Activated CD8-positive, alpha-beta memory T cell treated with anti-CD3 and anti-CD28 coated beads, Interleukin-2, amount 10 ng/mL, durations not matched to agents 7 days and 5 days (primary cell): ENCODE measurements at places on chromosomes 2 and 18. TPM values are rescaled to one million over a fixed set of nuclear protein-coding genes. Genes with fewer than 3 reads are reported as not detected.

DNA sequence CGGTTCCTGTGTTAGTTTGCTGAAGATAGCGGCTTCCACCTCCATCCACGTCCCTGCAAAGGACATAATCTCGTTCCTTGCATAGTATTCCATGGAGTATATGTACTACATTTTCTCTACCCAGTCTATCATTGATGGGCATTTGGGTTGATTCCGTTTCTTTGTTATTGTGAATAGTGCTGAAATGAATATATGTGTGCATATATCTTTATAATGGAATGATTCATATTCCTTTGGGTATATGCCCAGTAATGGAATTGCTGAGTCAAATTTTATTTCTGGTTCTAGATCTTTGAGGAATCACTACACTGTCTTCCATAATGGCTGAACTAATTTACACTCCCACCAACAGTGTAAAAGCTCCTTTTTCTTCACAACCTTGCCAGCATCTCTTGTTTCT lies 255.4 kb upstream of the CDH2 start:
- DNase-seq, result no peak
- H3K27me3 ChIP-seq, result no peaks in the 10 kb centered on the region
- H3K4me3 ChIP-seq, result no peak overlapping the region
- H3K4me1 ChIP-seq, result no peaks in the 10 kb centered on the region

RIF1 gene
- 61.5 TPM for total RNA-seq

DNA sequence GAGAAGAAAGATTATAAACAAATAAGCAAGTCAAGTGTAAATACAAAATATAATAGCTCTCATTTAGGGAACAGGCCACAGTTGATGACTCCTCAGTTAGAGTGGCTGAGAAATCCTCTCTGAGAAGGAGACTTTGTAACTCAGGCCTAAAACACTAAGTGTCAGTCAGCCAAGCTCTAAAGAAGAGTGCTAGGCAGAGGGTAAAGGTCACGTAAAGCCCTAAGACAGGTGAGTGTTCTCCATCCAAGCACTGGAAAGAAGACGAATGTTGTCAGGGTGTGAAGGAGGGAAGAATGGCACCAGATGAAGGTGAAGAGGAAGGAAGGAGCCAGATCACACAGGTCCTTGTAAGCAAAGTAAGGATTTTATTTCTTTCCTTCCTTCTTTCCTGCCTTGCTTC lies 24.3 kb downstream of the ERMN start:
- peaks cover 9% of the 10 kb centered on the region for H3K4me1 ChIP-seq
- H3K36me3 ChIP-seq, result no peaks in the 10 kb centered on the region
- DNase-seq, result no peak
- peaks cover 8% of the 10 kb centered on the region for H3K27me3 ChIP-seq
- H3K27ac ChIP-seq, result no peak overlapping the region
- H3K4me3 ChIP-seq, result no peak overlapping the region

DNA sequence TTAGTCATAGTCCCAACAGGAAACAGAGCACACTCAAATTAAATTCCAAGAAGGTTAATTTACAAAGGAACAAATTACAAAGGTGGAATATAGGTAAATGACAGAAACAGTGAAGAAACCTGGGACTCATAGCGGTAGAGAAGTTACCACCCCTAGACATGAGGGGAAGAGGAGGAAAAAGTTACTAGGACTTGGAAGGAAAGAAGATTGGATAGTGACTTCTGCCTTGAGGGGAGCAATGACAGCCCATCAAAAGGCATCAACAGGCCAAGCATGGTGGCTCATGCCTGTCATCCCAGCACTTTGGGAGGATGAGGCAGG lies 2.4 kb upstream of the PDE11A start:
- peaks cover 12% of the 10 kb centered on the region for H3K4me1 ChIP-seq
- H3K27ac ChIP-seq, result no peak overlapping the region
- H3K4me3 ChIP-seq, result no peak overlapping the region
- H3K36me3 ChIP-seq, result no peaks in the 10 kb centered on the region
- DNase-seq, result no peak

GRCh38 chr2:1677821-1678165 lies 66.5 kb downstream of the PXDN start:
- H3K4me1 ChIP-seq, result no peaks in the 10 kb centered on the region
- no peak overlapping the region for H3K4me3 ChIP-seq
- no peak overlapping the region for H3K27ac ChIP-seq
- DNase-seq, result no peak

GRCh38 chr18:79107886-79108285 lies 38.7 kb downstream of the ATP9B start:
- H3K27me3 ChIP-seq, result no peaks in the 10 kb centered on the region
- H3K36me3 ChIP-seq, result peaks cover 8% of the 10 kb centered on the region
- no peak for DNase-seq
- peaks cover 13% of the 10 kb centered on the region for H3K4me1 ChIP-seq
- no peak overlapping the region for H3K27ac ChIP-seq
- H3K4me3 ChIP-seq, result no peak overlapping the region

DNA sequence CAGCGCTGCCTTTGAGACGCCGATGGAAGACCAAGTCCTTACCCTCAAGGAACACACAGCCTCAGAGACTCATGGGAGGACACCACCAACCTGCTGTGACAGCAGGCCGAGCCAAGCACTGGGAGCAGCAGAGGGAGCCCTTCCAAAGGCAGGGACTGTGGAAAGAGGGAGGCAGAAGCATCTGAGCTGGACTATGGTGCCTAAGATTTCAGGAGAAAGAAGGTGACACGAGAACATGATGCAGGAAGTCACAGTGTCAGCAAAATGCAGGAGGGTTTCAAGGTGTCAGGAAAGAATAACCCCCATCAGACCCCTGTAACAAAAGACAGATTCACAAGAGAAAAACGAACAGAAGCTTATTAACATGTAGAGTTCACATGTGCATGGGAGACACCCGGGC lies 24.2 kb upstream of the COX7A2L start:
- no peaks in the 10 kb centered on the region for H3K4me1 ChIP-seq
- H3K27ac ChIP-seq, result no peak overlapping the region
- DNase-seq, result no peak
- no peaks in the 10 kb centered on the region for H3K36me3 ChIP-seq

GRCh38 chr2:156748221-156748620 lies 312.0 kb downstream of the GPD2 start:
- no peaks in the 10 kb centered on the region for H3K36me3 ChIP-seq
- no peak for DNase-seq
- H3K4me3 ChIP-seq, result no peak overlapping the region
- no peak overlapping the region for H3K27ac ChIP-seq
- no peaks in the 10 kb centered on the region for H3K4me1 ChIP-seq

UGT1A3 gene
- total RNA-seq, result not detected

DNA sequence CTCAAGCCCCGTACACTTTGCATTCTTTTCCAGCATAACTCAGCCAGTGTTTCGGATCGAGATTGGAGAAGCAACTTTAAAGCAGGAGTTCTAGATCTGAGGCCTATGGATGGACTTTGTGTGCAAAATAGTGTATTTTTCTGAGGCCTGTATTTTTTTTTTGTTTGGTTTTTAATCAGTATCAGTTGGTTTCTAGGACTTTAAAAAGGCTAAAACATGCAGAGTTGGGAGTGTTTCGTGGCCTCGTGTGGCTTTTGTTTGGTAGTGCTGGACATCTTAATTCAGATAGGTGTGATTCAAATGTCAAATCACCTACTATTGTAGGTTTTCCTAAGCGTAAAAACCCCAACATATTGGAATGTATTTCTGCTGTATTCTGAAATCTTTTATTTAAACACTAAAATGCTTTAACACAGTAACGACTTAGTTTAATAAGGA lies 282 bp upstream of the PUS10 start:
- H3K27me3 ChIP-seq, result no peaks in the 10 kb centered on the region
- H3K36me3 ChIP-seq, result peaks cover 23% of the 10 kb centered on the region
- H3K27ac ChIP-seq, result peak overlapping the region; percentile 88
- peak overlapping the region; percentile 88 for H3K4me3 ChIP-seq
- H3K4me1 ChIP-seq, result peaks cover 41% of the 10 kb centered on the region

DNA sequence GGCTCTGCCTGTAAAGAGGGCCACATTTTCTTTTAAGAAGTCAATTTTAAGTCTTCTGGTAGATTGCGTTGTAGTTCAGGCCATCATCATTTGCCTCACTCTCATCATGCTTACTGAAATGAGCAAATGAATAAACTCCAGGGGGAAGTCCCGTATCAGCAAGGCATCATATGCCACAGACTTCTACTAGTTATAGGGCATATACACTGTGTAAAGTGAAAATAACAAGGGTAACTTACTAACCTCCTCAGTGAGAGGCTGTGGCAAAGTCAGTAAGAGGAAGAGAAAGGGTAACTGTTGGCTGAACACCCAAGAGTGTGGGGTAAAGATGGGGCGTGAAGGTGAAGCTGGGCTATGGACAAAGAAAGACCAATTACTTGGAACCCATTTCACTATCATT lies 456.2 kb downstream of the SPAG16 start:
- H3K27me3 ChIP-seq, result no peaks in the 10 kb centered on the region
- DNase-seq, result no peak
- H3K27ac ChIP-seq, result no peak overlapping the region
- H3K4me3 ChIP-seq, result no peak overlapping the region

DNA sequence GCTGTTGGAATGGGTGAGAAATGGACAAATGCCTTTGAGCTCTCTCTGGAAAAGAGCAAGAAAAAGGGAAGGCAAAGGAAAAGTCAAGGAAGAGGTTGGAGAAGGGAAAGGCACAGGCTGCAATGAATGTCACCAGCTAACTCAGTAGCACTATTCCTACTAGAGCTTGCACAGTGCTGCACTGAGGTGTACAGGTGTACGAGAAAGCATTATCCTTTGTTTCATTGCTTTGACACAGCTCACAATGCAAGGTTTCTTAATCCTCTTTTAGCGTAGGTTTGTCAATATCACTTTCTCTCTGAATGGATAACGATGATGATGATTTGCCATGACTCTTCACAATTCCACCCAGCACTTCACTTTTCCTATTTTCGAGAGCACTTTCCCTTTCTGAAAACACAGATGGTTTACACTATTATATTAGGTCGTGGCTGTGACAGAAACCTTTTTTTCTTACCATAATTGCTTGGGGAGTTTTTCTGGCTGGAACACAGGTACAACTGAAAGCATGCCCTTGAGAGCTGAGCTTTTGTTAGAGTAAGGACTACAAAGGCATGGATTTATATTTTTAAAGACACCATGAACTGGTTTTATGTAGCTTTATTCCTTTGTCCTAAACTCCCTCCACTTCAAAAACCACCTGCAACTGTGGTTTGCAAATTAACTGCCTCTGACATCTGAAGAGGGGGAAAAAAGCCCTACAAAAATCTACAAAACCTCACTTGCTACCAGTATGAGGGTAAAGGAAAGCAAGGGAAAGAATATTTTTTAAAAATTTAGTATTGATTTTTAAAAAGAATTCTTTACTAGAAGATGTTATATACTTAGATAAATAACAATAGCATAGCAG lies 265.5 kb downstream of the TGIF1 start:
- DNase-seq, result no peak
- H3K27me3 ChIP-seq, result peaks cover 17% of the 10 kb centered on the region
- H3K4me3 ChIP-seq, result no peak overlapping the region
- H3K4me1 ChIP-seq, result peaks cover 3% of the 10 kb centered on the region
- H3K36me3 ChIP-seq, result no peaks in the 10 kb centered on the region

- H3K4me3 ChIP-seq, result no peak overlapping the region
- H3K27me3 ChIP-seq, result no peaks in the 10 kb centered on the region
- H3K27ac ChIP-seq, result no peak overlapping the region
- H3K4me1 ChIP-seq, result peaks cover 3% of the 10 kb centered on the region
- H3K36me3 ChIP-seq, result peaks cover 10% of the 10 kb centered on the region
Observed at GRCh38 chr2:24855022-24855622, 61.9 kb downstream of the CENPO start.

GRCh38 chr2:64493788-64494187 lies 30.3 kb upstream of the AFTPH start:
- H3K4me1 ChIP-seq, result peaks cover 16% of the 10 kb centered on the region
- H3K36me3 ChIP-seq, result no peaks in the 10 kb centered on the region
- H3K4me3 ChIP-seq, result no peak overlapping the region
- DNase-seq, result no peak
- H3K27me3 ChIP-seq, result peaks cover 36% of the 10 kb centered on the region

DNA sequence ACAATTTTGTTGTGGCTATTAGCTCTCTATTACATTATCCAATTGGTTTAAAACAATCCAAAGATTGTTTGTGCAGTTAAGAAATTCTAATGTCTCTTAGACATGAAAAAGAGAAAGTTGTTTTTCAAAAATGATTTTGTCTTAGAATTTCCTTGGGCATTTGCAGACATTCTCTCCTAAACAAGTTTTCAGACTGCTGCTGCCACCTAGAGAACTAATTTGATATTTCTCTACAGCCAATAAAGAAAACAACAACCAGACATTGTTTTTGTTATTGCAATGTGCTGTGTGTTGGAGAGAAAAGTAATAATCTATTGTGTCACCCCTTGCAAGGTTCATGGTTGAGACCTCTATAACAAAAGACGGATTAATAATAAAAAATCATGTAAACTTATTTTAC lies 119.0 kb upstream of the SYT4 start:
- no peaks in the 10 kb centered on the region for H3K36me3 ChIP-seq
- no peak overlapping the region for H3K4me3 ChIP-seq
- no peaks in the 10 kb centered on the region for H3K4me1 ChIP-seq
- H3K27ac ChIP-seq, result no peak overlapping the region
- no peaks in the 10 kb centered on the region for H3K27me3 ChIP-seq

DNA sequence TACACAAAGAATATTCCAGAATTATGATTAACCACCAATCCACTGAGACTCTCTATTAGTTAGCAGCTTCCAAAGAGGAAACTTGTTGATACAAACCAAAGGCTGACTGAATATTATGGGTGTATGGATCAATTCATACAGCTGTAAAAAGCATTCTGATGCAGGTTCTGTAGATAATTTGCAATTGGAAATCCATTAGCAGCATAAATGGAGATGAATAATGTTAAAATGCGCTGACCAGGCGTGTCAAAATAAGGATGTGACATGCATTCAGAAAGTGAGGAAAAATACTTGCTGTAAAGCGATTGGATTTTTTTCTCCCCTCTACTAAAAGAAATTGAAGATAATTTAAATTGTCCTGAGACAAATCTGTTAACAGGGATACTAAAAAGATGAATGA lies 169.0 kb upstream of the DDX18 start:
- no peak overlapping the region for H3K27ac ChIP-seq
- no peak overlapping the region for H3K4me3 ChIP-seq
- DNase-seq, result no peak
- no peaks in the 10 kb centered on the region for H3K4me1 ChIP-seq
- no peaks in the 10 kb centered on the region for H3K27me3 ChIP-seq
- H3K36me3 ChIP-seq, result no peaks in the 10 kb centered on the region

TCF23 gene
- total RNA-seq, result not detected

DNA sequence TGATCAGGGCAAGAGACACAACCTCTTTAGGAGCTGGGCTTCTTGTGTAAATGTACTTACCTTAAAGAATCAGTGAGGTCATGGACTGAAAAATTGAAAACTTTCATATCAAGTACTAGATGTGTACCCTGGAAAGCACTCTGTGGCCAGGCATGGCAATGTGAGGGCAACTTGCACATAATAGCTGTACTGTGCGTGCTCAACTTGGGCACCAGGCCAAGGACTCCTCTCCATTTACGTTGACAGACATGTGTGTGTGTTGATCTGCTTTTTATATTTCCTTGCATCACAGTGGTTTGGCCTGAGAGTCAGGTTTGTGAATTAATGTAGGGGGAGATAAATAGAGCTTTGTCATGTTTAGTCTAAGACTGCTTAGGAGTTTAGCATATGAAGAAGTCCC lies 669.5 kb upstream of the REG3G start:
- no peaks in the 10 kb centered on the region for H3K27me3 ChIP-seq
- no peaks in the 10 kb centered on the region for H3K36me3 ChIP-seq
- H3K4me1 ChIP-seq, result no peaks in the 10 kb centered on the region
- no peak overlapping the region for H3K27ac ChIP-seq
- no peak for DNase-seq

PRSS56 gene
- not detected for total RNA-seq

IFIH1 gene
- total RNA-seq, result 66.8 TPM

RTP5 gene
- not detected for total RNA-seq

ASPRV1 gene
- 1.8 TPM for total RNA-seq
